ENCODE measurements at places on chromosomes 7 and 10. TPM values are rescaled to one million over a fixed set of nuclear protein-coding genes. Genes with fewer than 3 reads are reported as not detected.

DNA sequence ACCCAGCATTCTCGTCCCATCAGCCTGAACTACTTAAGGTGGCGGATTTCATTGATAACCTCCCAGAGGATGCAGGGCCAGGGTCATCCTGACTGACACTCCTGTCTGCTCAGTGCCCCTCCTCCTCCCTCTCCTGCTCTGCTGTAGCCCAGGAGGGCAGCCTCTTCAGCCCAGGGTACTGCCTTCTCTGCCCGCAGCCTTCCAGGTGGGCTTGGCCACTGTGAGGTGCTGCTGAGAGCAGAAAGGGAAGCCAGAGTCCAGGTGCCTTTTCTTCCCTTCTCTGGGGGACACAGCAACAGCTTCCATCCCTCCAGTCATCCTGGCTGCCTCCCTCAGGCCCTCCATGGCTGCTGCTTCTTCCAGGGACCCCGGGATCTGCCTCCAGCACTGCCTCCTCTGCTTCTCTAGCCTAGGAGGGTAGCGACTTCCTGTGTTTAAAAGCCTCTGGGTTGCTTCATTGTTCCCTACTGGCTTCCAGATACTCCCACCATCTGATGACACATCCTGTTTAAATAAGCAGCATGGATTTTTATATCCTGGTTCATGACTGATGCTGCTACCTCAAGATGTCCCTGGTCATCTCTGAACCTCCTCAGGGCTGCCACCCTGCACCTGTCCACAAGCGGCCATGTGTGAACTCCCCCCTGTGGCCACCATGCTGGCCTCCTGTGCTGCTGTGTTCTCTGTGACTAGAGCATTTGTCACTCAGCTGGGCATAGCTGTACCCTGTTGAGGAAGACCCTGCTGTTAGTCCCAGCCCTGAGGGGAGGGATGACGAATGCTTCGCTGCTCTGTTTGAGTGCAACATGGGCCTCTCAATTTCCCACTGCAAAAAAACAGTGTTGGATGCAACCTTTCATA, 55.8 kb downstream of the AKR1C4 start:
- peaks cover 6% of the 10 kb centered on the region for H3K27me3 ChIP-seq
- H3K27ac ChIP-seq, result no peak overlapping the region
- no peaks in the 10 kb centered on the region for H3K36me3 ChIP-seq

- no peaks in the 10 kb centered on the region for H3K36me3 ChIP-seq
- H3K4me1 ChIP-seq, result peaks cover 11% of the 10 kb centered on the region
- no peak for DNase-seq
- no peak overlapping the region for H3K27ac ChIP-seq
- no peak overlapping the region for H3K4me3 ChIP-seq
- H3K27me3 ChIP-seq, result peaks cover 5% of the 10 kb centered on the region
These were observed 65.7 kb downstream of the CHST15 start for GRCh38 chr10:124027651-124028050.

GRCh38 chr10:15897287-15897686, 37.0 kb upstream of the MINDY3 start:
- peaks cover 18% of the 10 kb centered on the region for H3K27me3 ChIP-seq
- H3K4me3 ChIP-seq, result no peak overlapping the region
- H3K4me1 ChIP-seq, result no peaks in the 10 kb centered on the region
- H3K27ac ChIP-seq, result no peak overlapping the region
- H3K36me3 ChIP-seq, result no peaks in the 10 kb centered on the region

DNA sequence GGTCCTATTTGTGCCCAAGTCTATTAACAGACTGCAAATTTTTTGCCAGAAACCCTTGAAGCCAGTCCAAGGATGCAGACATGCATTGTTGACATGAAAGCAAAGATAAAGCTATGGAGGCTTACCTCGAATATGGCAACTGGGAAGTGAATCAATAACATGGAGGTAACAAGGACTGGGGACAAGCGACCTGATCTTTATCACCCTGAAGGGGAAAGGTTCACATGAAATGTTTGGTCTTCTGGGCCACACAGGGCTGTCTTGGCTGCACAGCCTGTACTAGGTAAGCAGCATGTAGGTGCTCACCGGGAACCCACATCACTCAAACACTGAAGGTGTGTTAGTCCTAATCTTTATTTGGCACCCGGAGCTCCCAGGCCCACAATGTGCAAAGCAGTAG, 17.9 kb downstream of the ERCC6 start:
- H3K36me3 ChIP-seq, result peaks cover 34% of the 10 kb centered on the region
- H3K4me1 ChIP-seq, result peaks cover 2% of the 10 kb centered on the region
- DNase-seq, result no peak
- H3K27ac ChIP-seq, result no peak overlapping the region
- no peaks in the 10 kb centered on the region for H3K27me3 ChIP-seq

GRCh38 chr10:34931216-34931615, 116.1 kb upstream of the PARD3 start:
- H3K4me3 ChIP-seq, result no peak overlapping the region
- H3K36me3 ChIP-seq, result no peaks in the 10 kb centered on the region
- no peaks in the 10 kb centered on the region for H3K27me3 ChIP-seq

ARHGEF35 gene
- 2.6 TPM for total RNA-seq

DNA sequence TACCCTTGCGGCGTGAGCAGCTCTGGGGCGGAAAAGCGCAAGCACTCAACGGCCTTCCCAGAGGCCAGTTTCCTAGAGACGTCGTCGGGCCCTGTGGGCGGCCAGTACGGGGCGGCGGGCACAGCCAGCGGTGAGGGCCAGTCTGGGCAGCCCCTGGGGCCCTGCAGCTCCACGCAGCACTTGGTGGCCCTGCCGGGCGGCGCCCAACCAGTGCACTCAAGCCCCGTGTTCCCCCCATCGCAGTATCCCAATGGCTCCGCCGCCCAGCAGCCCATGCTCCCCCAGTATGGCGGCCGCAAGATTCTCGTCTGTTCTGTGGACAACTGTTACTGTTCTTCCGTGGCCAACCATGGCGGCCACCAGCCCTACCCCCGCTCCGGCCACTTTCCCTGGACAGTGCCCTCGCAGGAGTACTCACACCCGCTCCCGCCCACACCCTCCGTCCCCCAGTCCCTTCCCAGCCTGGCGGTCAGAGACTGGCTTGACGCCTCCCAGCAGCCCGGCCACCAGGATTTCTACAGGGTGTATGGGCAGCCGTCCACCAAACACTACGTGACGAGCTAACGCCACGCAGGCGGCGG, 12.6 kb downstream of the TRIM8 start:
- DNase-seq, result no peak
- H3K4me1 ChIP-seq, result peaks cover 74% of the 10 kb centered on the region
- H3K27me3 ChIP-seq, result no peaks in the 10 kb centered on the region
- H3K4me3 ChIP-seq, result no peak overlapping the region
- H3K36me3 ChIP-seq, result peaks cover 57% of the 10 kb centered on the region

POLR3A gene
- 18.5 TPM for total RNA-seq

GRCh38 chr7:157784041-157784835, 447.4 kb downstream of the DNAJB6 start:
- no peak overlapping the region for H3K27ac ChIP-seq
- no peak for DNase-seq
- H3K27me3 ChIP-seq, result no peaks in the 10 kb centered on the region
- H3K4me1 ChIP-seq, result no peaks in the 10 kb centered on the region

CNPY1 gene
- not detected for total RNA-seq

MSANTD7 gene
- total RNA-seq, result 22.5 TPM

- H3K27me3 ChIP-seq, result no peaks in the 10 kb centered on the region
- no peaks in the 10 kb centered on the region for H3K4me1 ChIP-seq
- no peak overlapping the region for H3K27ac ChIP-seq
- no peaks in the 10 kb centered on the region for H3K36me3 ChIP-seq
- no peak for DNase-seq
- no peak overlapping the region for H3K4me3 ChIP-seq
These were observed 643.4 kb downstream of the DNAJB9 start for GRCh38 chr7:109213081-109213480.

GRCh38 chr7:111772716-111773115, 210.4 kb upstream of the IMMP2L start:
- no peak for DNase-seq
- no peak overlapping the region for H3K27ac ChIP-seq
- H3K4me3 ChIP-seq, result no peak overlapping the region
- no peaks in the 10 kb centered on the region for H3K27me3 ChIP-seq

TMEM273 gene
- 25.6 TPM for total RNA-seq

DNA sequence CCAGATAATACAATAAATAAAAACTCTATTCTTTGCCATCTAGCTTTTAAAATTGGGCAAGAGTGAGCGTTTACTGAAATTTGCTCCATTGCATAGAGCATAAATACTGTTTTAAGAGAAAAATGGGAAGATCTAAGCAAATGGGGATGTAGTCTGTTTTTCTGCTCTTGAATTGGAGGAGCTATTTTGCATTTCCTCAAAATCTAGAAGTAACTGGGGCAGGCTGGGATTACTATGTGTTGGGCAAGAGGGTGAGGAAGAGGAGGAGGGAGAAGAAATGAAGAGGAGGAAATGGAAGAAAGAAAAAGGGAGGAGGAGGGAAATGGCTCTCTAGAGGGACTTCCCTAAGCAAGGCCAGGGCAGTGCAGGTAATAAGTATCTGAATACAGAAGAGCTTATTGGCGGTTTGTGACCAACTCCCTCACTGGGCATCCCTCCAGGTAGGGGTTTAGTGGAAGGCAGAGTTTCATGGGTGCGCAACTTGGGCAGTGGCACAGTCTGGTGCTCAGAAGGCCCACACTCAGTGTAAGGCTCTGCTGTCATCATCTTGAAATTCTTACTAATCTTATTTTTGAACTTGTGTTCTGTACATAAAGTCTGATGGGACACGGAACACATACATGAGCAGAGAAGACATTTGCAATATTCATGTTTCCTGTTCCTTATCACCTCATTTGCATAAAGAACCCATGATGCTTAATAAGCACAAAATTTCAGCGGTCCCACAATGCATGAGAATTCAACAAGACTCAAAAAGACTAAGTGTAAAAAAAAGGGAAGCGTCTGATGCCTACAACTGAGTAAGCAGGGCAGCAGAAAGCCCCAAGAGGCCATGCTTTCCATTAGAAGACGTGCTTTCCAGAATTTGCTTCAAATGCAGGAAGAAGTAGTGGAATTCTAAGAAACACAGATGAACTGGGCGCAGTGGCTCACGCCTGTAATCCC, 116.9 kb downstream of the EVX1 start:
- no peak overlapping the region for H3K27ac ChIP-seq
- no peaks in the 10 kb centered on the region for H3K4me1 ChIP-seq
- H3K4me3 ChIP-seq, result no peak overlapping the region
- DNase-seq, result no peak
- peaks cover 3% of the 10 kb centered on the region for H3K27me3 ChIP-seq

HECW1 gene
- total RNA-seq, result not detected

UCN3 gene
- not detected for total RNA-seq

OPN4 gene
- not detected for total RNA-seq

AS3MT gene
- 0.68 TPM for total RNA-seq

DNA sequence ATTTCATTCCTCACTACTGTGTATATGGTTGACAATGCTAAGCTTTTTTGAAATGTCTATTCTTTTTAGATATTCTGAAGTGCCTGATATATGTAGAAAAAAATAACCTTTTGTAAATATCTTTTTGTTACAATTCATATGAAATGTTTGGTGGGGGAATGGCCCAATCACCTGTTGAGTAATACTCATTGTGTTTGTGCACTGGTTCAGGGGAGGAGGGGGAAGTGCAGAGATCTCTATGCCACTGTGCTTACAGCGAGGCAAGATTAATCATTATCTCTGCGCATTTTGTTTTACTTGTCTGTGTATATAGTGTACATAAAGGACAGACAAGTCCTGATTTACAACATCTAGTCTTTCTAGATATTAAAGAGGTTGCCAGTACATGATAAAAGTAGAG, 25.2 kb downstream of the NUP42 start:
- H3K4me3 ChIP-seq, result peak overlapping the region; percentile 20
- H3K27me3 ChIP-seq, result peaks cover 20% of the 10 kb centered on the region
- no peak for DNase-seq
- peaks cover 26% of the 10 kb centered on the region for H3K36me3 ChIP-seq

- no peak overlapping the region for H3K27ac ChIP-seq
- H3K4me3 ChIP-seq, result no peak overlapping the region
- no peak for DNase-seq
- H3K4me1 ChIP-seq, result peaks cover 5% of the 10 kb centered on the region
- H3K36me3 ChIP-seq, result peaks cover 4% of the 10 kb centered on the region
- H3K27me3 ChIP-seq, result no peaks in the 10 kb centered on the region
These were observed 37.6 kb downstream of the MICU1 start for GRCh38 chr10:72588266-72588665.

ZNF487 gene
- total RNA-seq, result 5.2 TPM

HMX2 gene
- not detected for total RNA-seq

HOXA2 gene
- not detected for total RNA-seq

GRCh38 chr10:128929131-128929530, 537.9 kb upstream of the MGMT start:
- H3K36me3 ChIP-seq, result no peaks in the 10 kb centered on the region
- no peaks in the 10 kb centered on the region for H3K27me3 ChIP-seq
- no peak overlapping the region for H3K27ac ChIP-seq
- no peak for DNase-seq
- no peaks in the 10 kb centered on the region for H3K4me1 ChIP-seq

DNA sequence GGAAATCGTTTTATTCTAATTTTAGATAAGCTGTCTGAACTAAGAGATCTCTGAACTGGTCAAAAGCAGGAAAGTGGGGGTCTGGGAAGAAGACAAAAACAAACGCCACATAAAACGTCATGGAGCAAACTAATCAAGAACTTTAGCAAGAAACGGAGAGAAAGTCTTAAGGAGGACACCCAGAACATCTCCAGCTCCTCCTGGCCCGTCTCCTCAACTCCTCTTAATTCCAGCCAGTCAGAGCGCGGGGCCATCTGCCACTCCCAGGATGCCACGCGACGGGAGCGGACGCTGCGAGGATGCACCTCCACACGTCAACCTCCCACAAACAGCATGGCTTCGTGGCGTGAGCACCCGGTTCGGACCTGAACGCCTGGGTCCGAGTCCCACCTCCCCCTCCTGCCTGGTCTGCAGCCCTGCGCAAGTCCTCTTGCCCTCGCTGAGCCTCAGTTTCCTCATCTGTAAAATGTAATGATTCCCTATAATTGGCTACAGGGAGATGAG, 598 bp downstream of the MMS19 start:
- peak overlapping the region; percentile 98 for H3K27ac ChIP-seq
- H3K4me3 ChIP-seq, result peak overlapping the region; percentile 98
- H3K4me1 ChIP-seq, result peaks cover 41% of the 10 kb centered on the region
- peak; percentile 84 for DNase-seq
- H3K36me3 ChIP-seq, result peaks cover 18% of the 10 kb centered on the region

DNA sequence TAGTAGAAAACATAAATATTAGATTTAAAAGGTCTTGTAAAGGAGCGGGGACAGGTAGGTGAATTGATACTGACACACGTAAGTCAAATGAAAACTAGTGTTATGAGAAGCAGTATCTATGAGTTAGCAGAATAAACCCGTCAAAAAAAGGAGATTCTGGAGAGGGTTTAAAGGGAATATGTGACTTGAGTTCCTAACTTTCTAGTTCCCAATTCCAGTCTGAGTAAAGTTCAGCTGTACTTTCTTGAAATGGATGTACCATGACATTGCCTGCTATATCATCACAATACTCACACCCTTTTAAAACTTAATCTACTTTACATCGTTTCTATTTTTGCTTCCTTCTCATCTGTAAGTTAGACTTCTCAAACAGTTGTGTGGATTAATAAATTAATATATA, 122.2 kb downstream of the NRBF2 start:
- no peak overlapping the region for H3K27ac ChIP-seq
- no peak overlapping the region for H3K4me3 ChIP-seq
- no peaks in the 10 kb centered on the region for H3K27me3 ChIP-seq
- DNase-seq, result no peak
- H3K36me3 ChIP-seq, result peaks cover 52% of the 10 kb centered on the region
